ENCODE measurements at places on chromosomes 5 and 9.

DNA sequence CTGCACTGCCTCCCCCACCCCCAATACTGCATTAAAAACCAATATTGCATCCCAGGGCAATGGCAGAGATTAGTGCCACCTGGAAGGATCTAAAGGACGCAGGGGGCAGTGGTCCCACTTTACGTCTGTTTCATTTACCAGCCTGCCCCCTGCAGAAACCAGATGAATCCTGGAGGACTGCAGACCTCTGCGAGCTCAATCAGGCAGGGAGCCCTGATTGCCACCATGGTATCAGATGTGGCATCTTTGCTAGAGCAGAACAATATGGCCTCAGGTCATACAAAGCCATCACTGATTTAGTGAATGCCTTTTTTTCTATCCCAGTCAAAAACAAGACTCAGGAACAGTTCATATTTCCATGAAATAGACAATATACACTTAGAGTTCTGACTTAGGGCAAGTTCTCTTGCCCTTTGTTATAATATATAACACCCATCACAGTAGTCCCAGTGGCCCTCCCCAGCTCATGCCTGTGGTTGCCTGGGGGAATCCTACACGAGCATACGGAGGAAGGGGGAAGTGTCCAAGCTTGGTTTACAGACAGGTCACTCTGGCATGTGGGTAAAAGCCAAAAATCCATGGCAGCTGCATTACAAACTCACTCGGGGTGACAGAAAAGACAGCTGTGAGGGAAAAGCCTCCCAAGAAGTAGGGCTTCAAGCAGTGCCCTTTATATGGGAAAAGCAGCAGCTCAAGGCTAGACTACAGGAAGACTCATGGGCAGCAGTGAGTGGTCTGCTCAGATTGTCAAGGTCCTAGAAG is 85.1 kb downstream of the MED27 start:
- peak; percentile 44 for DNase-seq

GRCh38 chr9:21993893-21994555 is at the start of gene CDKN2A:
CDKN2A (minus strand) TSS chr9:21994392.
- peak; percentile 48 for DNase-seq

DNA sequence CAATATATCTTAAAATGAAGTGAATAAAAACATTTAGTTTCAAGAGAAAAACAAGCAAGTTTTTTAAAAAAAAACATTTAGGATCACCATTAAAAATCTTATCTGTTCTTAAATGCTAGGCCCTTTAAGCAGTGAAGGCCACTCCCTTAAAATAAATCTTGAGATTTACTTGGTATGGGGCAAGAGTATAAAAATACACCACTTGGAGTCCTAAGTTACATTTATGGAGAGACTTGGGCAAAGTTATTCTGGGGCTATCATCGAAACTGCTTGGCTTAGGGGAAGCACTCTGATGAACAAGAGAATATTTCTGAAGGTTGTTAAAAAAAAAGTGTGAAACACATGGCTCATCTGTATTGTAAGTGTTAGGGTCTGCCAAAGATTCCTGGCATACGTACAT is 97.4 kb downstream of the NR3C1 start:
- no peak for DNase-seq

GRCh38 chr9:100938507-100938906 is 90.0 kb upstream of the PLPPR1 start:
- no peak for DNase-seq
